ENCODE measurements at places on chromosomes 4 and X. TPM values are rescaled to one million over a fixed set of nuclear protein-coding genes. Genes with fewer than 3 reads are reported as not detected.

The GPC3 gene
- total RNA-seq = 44.7 TPM

DNA sequence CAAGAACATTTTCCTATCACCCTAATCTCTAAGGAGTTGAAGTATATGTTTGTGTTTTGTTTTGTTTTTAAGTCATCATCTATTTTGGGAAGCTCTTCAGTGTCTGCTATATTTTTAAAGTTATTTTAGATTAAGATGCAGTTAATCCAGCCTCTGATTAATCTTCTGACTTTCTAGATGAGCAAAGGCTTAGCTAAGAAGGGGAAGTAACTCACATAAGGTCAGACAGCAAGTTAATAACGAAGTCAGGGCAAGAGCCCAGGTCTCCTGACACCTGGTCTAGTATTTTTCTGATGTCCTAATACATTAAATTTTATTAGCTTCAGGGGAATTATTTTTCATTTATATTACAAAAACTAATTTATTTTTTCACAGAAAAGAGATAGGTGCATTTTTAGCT lies 168.5 kb downstream of the SOWAHB start:
- DNase-seq = no peak

The MPC1L gene
- total RNA-seq = not detected

DNA sequence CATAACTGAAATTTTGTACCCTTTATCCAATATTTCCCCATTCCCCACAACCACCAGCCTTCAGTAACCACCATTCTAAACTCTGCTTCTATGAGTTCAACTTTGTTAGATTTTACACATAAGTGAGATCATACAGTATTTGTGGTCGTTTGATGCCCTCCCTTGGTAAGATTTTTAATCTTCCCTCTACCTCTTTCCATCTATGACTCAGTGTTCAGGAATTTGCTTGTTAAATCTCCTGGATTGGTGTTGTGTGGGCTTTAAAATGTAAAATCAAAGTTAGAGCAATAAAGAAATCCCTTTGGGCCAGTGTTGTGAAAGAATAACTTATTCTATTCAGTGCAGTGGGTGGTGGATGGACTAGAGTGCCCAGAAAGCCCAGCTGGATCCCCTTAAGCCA lies 37.4 kb downstream of the SLC16A2 start:
- no peak for DNase-seq

- peak; percentile 70 for DNase-seq
Measured at GRCh38 chr4:74659576-74660411, 134.5 kb downstream of the BTC start.

GRCh38 chr4:22500831-22501714 lies 14.8 kb downstream of the ADGRA3 start:
- peak; percentile 31 for DNase-seq

The CAMK2D gene
- total RNA-seq = 61.0 TPM

The PPEF2 gene
- total RNA-seq = not detected

- DNase-seq = no peak
Measured at GRCh38 chr4:4720646-4721045, 138.8 kb upstream of the MSX1 start.

DNA sequence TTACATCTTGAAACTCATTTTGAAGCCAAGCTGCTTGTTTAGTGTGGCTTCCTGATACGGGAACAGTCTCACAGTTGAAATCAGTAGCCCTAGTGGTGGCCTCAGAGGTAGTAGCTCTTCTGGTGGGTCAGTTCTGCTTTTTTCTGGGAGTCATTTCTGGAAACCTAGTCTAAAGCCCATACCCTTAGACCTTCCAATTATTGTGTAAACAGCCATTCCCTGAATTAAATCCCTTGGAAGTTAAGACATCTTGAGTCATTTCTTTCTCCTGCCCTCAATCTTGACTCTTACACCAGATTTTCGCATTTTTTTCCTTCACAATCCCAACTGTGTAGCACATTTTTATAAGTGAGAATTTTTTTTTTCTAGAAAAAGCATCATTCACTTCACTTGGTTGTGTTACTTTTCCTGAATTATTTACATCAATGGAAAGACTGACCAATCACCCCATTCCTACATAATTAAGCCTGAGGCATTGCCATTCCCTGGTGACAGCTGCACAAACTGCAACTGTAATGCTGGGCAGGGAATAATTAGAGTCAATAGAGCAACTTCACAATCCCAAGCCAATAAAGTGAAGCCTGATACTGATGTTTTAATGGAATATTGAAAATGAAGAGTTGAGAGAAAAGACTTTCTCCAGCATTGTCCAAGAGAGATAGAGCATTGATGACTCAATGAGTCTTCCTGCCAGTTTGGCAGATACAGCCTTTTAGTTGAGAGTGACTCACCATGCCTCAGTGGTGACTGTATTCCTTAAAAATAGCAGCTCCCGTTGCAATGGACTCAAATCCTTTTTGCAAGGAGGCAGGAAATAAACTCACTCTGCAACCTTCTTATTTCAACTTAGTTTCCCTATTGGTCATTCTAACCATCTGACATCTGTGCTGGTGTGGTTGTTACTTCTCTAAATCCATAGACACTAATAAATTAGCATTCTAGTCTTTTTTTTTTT lies 13.0 kb upstream of the SEPSECS start:
- DNase-seq = peak; percentile 55
